IMR-90 (cell line): ENCODE measurements at places on chromosomes 5 and 9.

- peak; percentile 52 for DNase-seq
Measured at GRCh38 chr5:111681414-111682120, 75.4 kb downstream of the NREP start.

DNA sequence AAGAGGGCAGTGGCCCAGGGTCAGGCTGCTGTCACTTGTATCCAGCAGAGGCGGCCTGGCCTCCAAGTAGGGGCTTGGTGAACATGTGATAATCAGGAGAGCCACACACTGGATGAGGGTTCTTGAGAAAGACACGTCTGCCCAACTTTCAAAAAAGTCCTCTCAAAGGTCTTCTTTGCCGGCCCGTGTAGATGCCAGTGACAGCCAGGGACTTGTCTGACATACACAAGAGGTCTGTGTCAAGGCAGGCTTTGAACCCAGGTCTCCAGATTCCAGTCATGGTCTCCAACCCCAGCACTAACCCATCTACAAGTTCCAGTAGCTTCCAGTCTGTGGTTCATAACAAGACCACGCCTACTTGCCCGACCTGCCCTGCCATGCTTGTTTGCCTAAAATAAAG is 7.9 kb upstream of the AMBP start:
- DNase-seq, result no peak

- no peak for DNase-seq
Measured at GRCh38 chr5:42605490-42605889, 151.1 kb upstream of the CCDC152 start.

DNA sequence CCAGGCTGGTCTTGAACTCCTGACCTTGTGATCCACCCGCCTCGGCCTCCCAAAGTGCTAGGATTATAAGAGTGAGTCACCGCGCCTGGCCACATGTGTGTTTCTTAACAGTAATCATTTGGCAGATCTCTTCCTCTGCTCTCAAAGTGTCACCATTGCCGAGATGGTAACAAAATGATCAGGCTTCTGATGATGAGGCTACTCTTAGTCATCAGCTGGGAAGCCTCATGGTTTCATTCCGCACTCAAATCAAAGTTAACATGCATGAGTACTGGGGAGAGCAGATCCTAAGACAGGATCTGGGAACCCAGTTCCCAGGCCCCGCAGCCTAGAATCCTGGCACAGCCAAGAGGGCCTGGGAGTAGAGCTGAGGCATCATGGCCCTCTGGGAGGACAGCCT is 27.4 kb downstream of the BARHL1 start:
- peak; percentile 96 for DNase-seq

GRCh38 chr5:137466889-137467288 is 32.2 kb downstream of the SPOCK1 start:
- no peak for DNase-seq

DNA sequence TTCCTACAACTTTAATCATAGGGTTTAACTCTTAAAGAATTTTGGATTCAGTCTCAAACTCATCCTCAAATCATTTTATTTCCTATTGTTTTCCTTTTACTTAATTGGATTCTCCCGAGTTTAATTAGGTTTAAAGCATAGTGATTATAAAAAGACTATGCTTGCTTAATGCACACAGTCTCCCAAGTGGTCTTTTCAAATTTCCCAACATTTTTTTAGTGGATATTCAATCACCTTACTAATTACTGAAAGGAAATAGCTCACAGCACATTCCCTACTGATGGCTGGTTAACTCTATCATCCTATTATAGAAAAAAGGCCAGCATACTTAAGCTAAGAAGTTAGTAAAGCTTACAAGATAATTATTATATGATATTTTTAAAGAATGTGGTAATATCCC is 170.6 kb downstream of the PRDM9 start:
- no peak for DNase-seq
